ENCODE measurements at places on chromosomes 13 and 19.

DNA sequence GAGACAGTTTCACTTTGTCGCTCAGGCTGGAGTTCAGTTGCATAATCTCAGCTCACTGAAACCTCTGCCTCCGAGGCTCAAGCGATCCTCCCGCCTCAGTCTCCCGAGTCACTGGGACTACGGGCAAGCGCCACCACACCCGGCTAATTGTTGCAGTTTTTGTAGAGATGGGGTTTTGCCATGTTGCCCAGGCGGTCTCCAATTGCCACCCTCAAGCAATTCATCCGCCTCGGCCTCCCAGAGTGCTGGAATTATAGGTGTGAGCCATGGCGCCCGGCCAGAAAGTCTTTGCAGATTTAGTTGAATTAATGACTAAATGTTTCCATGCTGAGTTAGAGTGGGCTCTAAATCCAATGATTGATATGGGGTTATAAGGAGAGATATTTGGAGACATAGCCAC, 4.5 kb upstream of the CADM4 start:
- DNase-seq, result no peak

GRCh38 chr13:36862002-36862685, 43.1 kb downstream of the RFXAP start:
- no peak for DNase-seq

GRCh38 chr13:84076280-84076679, 194.0 kb upstream of the SLITRK1 start:
- no peak for DNase-seq

DNA sequence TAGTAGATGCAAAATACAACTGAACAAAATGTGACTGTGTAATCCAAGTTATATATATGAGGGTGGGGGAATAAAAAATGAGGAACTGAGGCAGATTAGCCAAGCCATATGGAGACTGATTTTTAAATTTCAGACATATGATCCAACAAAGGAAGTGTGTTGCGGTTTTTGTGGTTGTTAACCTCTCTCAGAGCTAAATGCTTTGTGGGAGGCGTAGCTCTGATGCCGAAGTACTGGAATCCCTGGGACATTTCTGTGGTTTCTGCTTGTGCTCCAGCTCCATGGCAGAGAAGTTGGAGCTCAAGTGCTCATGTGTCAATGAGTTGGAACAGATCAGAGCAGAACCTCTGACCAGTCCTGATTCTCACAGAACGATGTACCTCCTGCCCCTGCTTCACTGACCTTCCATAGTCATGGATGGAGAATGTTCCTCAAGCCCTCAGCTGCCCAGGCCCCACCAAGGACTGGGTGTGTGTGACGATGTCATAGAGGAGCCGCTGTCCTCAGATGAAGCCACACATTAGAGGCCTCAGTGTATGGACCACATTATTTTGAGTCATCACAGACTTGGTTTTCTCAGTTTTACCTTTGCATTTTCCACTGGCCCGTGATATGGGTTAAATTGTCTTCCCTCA, 107.6 kb downstream of the SOX1 start:
- DNase-seq, result no peak

DNA sequence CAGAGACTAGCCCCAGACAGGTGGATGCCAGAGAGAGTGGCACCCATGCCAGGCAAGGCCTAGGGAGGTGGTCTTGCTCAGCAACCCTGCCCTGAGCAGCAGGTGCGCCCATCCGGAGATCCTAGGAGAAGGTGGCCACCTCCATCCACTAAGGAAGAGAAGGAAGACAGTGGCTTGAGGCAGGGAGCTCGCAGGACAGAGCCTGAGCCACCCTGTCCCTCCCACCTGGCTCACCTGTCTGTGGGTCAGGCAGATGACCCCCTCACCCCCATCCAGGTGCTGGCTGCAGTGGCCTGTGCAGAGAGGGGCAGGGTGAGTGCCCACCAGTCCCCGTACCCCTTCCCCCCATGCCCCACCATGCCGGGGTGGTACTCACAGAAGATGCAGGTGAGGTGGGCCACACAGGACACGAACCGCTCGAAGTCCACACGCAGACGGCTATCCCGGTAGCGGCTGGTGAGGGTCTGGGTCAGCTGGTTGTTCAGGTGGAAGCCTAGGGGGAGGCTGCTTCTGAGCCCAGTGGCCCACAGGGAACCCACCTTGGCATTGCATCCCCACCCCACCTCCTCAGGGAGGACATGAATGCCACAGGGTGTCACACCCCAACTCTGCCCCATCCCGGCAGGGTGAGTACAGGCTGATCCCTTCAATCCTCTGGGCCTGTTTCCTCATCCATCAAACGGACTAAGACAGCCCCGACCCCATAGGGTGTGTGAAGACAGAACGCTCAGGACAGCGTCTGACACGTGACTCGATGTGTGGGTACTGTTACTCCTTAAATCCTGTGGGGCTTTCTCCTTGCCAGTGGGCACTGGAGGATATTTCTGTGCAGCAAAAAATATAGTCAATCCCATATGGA, 13.3 kb downstream of the CAPN12 start:
- no peak for DNase-seq

DNA sequence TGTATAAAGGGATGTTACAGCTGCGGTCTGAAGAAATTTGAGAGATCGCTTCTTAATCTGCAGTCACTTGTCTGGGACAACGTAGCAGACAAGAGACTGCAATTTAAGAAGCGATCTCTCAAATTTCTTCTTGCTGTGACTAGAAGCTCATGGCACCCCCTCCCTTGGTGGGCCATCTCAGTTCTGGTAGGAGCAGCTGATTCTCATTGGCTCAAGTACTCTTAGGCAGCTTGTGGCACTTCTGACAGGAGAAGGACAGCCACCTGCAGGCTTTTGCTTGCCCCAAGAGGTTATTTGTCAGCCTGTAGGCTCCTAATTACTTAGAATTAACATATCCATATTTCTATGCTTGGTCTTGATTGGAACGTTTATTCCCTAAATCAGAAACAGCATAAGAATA, 503.0 kb downstream of the DCT start:
- DNase-seq, result no peak

- DNase-seq, result no peak
Measured at GRCh38 chr13:103288114-103288513, 221.9 kb upstream of the SLC10A2 start.

GRCh38 chr19:2290441-2291184, 8.6 kb upstream of the PEAK3 start:
- DNase-seq, result no peak

GRCh38 chr19:16369664-16370576, 45.3 kb downstream of the KLF2 start:
- DNase-seq, result peak; percentile 48

DNA sequence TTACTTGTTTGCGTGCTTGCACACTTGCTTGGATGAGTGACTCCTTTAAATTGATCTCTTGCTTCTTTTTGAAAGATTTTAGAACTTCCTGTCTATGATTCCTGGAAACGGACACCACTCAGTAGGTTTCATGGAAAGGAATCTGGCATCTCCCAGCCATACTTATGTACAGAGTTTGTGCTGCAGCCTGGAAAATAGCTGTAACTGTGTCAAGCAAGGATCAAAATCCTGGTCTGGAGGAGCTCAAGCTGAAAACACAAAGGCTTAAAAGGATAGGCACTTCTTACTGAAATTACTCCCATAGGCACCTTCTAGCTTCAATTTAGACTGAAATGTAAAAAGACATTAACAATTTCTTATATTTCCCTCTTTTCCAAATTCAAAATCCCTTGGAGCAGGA, 1.4 kb upstream of the FREM2 start:
- no peak for DNase-seq

DNA sequence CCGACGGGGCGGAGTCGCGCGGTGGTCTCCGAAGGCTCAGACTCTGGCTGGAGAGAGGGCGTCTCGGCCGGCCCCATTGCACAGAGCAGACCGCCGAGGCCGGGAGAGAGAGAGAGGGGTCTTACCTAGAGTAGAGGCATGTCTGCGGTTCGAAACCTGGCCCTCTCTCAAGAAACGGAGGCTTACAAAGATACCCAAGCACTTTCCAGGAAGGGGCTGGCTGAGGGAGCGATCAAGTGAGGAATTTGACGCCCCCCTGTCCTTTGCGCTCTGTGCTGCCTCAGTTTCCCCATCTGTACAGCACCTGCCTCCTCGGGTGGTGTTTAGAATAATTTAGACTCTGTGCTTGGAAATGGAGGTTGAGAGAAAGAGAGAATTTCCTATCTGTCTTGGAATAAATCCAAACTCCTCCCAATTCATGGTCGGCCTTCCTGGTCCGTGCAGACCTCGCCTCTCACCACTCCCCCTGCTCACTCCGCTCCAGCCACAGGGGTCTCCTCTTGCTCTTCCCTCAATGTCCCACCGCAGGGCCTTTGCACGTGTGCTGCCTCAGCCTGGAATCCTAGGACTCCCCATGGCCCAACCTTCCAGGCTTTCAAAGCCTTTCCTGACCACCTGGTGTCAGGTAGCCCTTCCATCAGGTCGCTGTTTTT, 658 bp upstream of the ISOC2 start:
- no peak for DNase-seq

- DNase-seq, result no peak
Measured at GRCh38 chr13:42076309-42076713, 27.9 kb downstream of the DGKH start.

- DNase-seq, result no peak
Measured at GRCh38 chr13:76950101-76950500, 1.8 kb downstream of the ACOD1 start.

DNA sequence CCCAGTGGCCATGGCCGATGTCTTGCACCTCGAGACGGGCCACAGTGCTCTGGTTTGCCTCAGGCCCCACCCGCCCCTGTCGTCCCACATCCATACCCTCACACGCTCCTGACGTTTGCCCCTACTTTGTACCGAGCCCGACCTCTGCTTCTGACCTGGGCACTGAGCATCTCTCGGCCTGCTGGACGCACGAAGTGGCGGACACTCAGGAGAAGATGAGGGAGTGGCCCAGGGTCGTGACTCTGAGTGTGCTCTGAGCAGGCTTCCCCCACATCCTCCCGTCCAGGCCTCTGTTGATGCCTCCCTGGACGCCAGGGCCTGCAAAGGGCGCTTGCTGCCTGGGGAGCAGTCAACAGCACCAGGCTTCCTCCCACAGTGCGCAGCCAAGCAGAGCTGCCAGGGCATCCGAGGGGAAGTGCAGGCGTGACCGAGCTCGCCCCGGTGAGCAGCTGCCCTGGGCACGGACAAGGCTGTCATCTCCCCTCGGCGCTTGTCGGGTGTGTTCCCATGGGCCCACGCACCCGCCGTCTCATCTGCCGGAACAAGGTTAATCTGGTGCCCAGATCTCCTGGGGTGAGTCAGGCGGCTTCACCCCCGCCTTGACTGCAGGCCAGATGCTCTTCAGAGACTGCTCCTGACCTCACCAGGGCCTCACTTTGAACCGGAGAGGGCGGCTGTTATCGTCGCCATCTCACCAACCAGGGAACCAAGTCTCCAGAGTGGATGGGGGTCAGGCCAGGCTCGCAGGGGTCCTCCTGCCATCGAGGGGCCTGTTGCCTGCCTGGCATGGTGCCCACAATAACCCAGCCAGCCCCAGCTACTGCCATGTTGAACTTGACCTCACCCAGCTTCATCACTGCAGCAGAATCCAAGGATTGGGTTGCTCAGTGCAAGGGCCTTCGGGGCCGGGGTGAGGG, 27.2 kb downstream of the COMP start:
- DNase-seq, result no peak

GRCh38 chr19:11735375-11735774, 3.4 kb downstream of the ZNF823 start:
- no peak for DNase-seq

- DNase-seq, result peak; percentile 26
Measured at GRCh38 chr13:32650705-32651311, 64.6 kb downstream of the PDS5B start.

DNA sequence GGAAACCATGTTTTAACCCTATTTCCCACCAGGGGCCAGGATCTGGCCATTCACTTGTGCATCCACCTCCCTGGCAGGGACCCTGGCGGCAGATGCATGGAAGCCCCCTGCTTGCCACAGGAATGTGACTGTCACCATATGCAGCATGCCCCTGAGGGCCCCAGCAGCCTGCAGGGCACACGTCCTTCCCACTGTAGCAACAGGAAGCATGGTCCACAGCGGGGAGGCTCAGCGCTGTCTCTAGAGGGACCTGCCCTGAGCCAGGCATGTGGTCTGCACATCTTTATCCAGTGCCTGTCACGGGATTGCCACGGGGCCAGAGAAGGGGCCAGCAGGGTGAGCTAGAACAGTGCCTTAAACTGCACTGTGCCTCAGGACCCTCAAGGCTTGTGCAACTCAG, 34.9 kb upstream of the MCF2L start:
- no peak for DNase-seq

DNA sequence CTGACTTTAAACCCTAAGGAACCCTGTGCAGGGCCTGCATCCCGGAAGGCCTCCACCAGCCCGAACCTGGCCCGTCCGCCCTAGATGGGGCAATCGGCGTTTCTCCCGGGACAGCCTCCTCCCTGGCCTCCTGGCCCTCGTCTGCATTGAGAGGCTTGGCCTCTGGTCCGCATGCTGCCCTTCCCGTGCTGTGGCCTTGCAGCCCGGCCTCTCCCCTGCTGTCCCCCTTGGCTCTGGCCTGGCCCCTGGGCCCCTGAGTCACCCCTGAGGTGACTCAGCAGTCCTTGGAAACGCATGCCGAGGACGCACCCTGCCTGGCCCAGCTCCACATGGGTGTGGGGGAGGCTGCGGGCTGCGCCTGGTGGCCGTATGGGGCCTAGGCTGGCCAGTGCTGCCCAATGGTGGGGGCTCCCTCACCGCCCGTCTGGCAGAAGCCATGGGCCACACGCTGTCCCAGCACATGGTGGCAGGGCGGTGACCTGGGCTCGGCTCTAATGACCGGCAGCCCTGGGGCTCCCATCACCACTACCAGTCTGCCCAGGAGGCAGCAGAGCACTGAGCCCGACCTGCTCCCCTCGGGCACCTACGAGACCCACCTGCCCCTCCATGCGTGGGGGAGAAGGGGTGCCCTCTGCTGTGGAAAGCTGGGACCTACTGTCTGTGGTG, 25.7 kb downstream of the SH3GL1 start:
- DNase-seq, result no peak

GRCh38 chr13:33125821-33126570, 109.8 kb downstream of the KL start:
- no peak for DNase-seq

DNA sequence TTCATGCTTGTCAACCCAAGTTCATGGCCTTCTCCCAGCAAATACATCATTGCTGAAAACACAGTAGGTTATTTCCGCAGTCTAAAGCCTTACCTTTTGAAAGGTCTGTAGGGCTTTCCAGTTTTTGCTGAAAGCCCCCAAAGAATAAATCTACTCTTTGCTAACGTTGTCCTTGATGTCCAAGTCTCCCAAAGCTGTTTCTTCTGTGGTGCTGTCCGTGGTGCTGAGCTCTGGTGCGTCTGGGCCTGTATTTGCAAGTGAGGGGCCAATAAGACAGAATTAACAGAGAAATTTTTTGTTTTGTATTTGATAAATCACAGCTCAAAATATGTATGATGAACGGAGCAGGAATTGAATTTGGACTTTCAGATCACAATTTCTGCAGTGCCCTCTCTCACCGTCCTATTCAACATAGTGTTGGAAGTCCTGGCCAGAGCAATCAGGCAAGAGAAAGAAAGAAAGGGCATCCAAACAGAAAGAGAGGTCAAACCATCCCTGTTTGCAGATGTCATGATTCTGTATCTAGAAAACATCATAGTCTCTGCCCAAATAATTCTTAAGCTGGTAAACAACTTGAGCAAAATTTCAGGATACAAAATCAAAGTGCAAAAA, 9.8 kb upstream of the LGALS16 start:
- DNase-seq, result no peak

- DNase-seq, result no peak
Measured at GRCh38 chr19:50475736-50476223, 527 bp upstream of the EMC10 start.

- DNase-seq, result no peak
Measured at GRCh38 chr19:50497022-50497405, 14.0 kb downstream of the JOSD2 start.
